Thymus (tissue), 14 donors: ENCODE measurements at places on chromosomes 2 and 18.

GRCh38 chr2:41784496-41784895 lies 263.3 kb upstream of the PKDCC start:
- no peaks in the 10 kb centered on the region for H3K4me1 ChIP-seq
- H3K4me3 ChIP-seq, result no peak overlapping the region
- no peaks in the 10 kb centered on the region for H3K36me3 ChIP-seq
- H3K27ac ChIP-seq, result no peak overlapping the region

- no peak for DNase-seq
- H3K36me3 ChIP-seq, result no peaks in the 10 kb centered on the region
- no peaks in the 10 kb centered on the region for H3K27me3 ChIP-seq
- no peaks in the 10 kb centered on the region for H3K4me1 ChIP-seq
Observed at GRCh38 chr2:175233135-175233719, 51.7 kb upstream of the ATP5MC3 start.

GRCh38 chr2:212547716-212548454 lies 9.3 kb upstream of the ERBB4 start:
- no peaks in the 10 kb centered on the region for H3K4me1 ChIP-seq
- no peak overlapping the region for H3K27ac ChIP-seq
- H3K27me3 ChIP-seq, result no peaks in the 10 kb centered on the region
- H3K4me3 ChIP-seq, result no peak overlapping the region
- no peak for DNase-seq

GRCh38 chr2:692767-693166 lies 15.6 kb upstream of the TMEM18 start:
- no peaks in the 10 kb centered on the region for H3K4me1 ChIP-seq
- no peak for DNase-seq
- H3K27ac ChIP-seq, result no peak overlapping the region
- H3K4me3 ChIP-seq, result no peak overlapping the region
- no peaks in the 10 kb centered on the region for H3K27me3 ChIP-seq

- H3K4me1 ChIP-seq, result no peaks in the 10 kb centered on the region
- H3K4me3 ChIP-seq, result no peak overlapping the region
- DNase-seq, result no peak
- peak overlapping the region; percentile 33 for H3K27ac ChIP-seq
- H3K27me3 ChIP-seq, result no peaks in the 10 kb centered on the region
Observed at GRCh38 chr2:187509667-187510417, 44.4 kb downstream of the TFPI start.
